Psoas muscle (tissue), 8 donors: ENCODE measurements at places on chromosomes 13 and 19.

DNA sequence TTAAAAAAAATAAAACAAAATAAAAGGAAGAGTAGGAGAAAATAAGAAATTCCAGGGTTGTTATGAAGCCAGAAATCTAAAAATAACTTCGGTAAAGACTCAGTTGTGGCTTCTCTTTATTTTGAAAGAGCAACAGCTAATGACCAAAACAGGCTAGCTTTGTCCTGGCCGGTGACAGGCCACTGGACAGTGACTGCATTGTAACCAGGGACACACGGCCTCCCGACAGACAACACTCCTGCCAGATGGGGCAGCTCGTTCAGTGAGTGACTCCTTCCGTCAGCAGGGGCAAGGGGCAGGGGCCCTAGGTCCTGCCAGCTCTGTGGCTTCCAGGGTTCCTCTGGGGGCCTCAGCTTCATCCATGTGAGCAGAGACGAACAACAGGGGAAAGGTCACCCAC, 173.4 kb downstream of the KATNAL1 start:
- no peak overlapping the region for H3K27ac ChIP-seq
- peak; percentile 50 for DNase-seq
- H3K36me3 ChIP-seq, result no peaks in the 10 kb centered on the region

- H3K27ac ChIP-seq, result no peak overlapping the region
- peaks cover 27% of the 10 kb centered on the region for H3K4me1 ChIP-seq
- peaks cover 37% of the 10 kb centered on the region for H3K36me3 ChIP-seq
- H3K4me3 ChIP-seq, result no peak overlapping the region
- DNase-seq, result peak; percentile 57
Observed at GRCh38 chr19:16200038-16201010, 2.6 kb downstream of the AP1M1 start.

GRCh38 chr19:36093687-36094086, 17.3 kb upstream of the OVOL3 start:
- no peaks in the 10 kb centered on the region for H3K27me3 ChIP-seq
- H3K27ac ChIP-seq, result no peak overlapping the region
- no peaks in the 10 kb centered on the region for H3K36me3 ChIP-seq
- H3K4me1 ChIP-seq, result no peaks in the 10 kb centered on the region
- H3K4me3 ChIP-seq, result no peak overlapping the region

DNA sequence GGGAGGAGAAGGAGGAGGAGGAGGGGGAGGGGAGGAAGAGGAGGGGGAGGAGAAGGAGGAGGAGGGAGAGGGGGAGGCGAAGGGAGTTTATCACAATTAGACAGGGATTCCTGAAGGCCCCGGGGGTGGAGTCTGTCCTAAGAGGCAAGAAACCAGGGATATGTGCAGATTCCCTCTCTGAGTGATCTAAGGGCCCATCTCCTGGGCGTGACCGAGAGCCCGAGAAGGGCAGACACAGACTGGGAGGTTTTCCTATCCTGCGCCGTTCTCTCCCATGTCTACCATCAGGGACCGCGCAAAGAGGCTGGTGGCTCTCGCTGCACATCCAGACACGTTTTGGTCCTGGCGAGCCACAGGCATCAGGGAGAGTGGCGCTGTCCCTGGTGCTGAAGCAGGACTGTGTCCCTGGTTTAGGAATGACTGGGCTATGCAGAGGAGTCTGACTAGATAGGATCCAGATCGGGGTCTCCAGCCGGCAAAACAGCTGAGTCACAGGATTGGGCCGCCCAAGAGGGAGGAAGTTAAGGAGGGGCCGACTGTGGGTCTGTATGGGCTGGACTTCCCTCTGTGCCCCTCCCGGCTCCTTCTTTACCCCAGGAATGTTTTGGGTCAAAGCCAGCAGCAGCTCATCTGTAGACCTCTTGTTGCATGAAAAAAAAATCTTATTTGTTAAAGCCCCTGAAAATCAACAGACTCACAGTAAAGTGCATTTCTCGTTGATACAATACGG, 17.9 kb upstream of the ZNF175 start:
- no peaks in the 10 kb centered on the region for H3K36me3 ChIP-seq
- DNase-seq, result peak; percentile 66
- H3K4me1 ChIP-seq, result no peaks in the 10 kb centered on the region
- no peak overlapping the region for H3K4me3 ChIP-seq

DNA sequence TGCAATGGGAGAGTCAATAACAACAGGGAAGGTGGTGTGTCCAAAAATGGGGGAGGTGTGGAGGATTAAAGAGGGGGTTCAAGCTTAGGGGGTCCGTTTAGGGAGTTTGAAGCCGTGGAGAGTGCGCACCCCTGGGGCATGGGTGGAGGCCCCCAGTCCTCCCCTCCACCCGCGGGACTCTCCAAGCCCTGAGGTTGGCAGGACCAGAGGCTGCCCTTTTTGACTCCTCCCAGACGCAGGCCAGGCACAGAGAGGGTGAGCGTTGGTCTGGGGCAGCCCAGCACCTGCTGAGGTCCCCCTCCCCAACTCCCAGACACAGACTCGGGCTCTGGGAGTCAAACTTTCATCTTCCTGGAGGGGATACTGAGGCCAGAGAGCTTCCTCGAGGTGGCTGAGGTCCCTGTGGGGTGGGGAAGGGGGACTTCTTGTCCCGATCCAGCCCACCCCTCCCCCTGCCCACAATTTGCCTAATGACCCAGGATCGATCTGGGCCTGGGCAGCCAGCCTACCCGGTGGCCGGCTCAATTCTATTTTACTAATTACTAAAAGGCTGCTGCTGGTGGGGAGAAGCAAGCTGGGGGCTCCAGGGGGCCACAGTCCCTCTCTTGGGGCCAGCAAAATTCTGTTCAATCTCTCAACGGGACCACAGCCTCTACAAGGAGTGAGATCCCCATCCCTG, 2.8 kb upstream of the ONECUT3 start:
- H3K27ac ChIP-seq, result no peak overlapping the region
- H3K27me3 ChIP-seq, result peaks cover 6% of the 10 kb centered on the region
- no peaks in the 10 kb centered on the region for H3K36me3 ChIP-seq
- peaks cover 11% of the 10 kb centered on the region for H3K4me1 ChIP-seq

- no peak overlapping the region for H3K4me3 ChIP-seq
- no peak overlapping the region for H3K27ac ChIP-seq
- H3K27me3 ChIP-seq, result no peaks in the 10 kb centered on the region
- no peak for DNase-seq
Observed at GRCh38 chr13:103324641-103325040, 258.4 kb upstream of the SLC10A2 start.

GRCh38 chr19:30448386-30449077, 76.3 kb downstream of the ZNF536 start:
- H3K4me1 ChIP-seq, result no peaks in the 10 kb centered on the region
- no peak overlapping the region for H3K4me3 ChIP-seq
- H3K27ac ChIP-seq, result no peak overlapping the region
- DNase-seq, result no peak

- H3K4me3 ChIP-seq, result no peak overlapping the region
- H3K36me3 ChIP-seq, result peaks cover 15% of the 10 kb centered on the region
- H3K4me1 ChIP-seq, result no peaks in the 10 kb centered on the region
- no peak for DNase-seq
Observed at GRCh38 chr19:52660981-52661380, 22.8 kb upstream of the ZNF83 start.
